SK-N-MC (cell line): ENCODE measurements at places on chromosomes 4 and X.

DNA sequence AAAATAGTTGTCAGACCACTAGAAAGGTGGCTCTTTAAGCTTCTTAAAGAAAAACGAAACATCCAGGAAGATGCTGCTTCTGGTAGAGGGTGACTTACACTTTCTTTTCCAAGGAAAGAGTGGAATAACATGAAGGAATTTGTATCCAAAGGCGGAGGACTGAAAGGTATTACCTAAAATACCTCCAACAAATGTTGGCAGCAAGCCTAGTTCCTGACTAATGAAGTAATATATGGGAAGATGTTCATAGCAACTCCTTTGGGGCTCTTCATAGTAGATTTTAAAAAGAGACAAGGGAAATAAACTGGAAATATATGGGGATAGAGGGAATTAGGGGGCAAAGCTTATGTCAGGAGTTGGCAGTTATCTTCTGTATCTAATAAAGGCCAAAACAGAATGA is 116.2 kb downstream of the AASDH start:
- no peak for DNase-seq

DNA sequence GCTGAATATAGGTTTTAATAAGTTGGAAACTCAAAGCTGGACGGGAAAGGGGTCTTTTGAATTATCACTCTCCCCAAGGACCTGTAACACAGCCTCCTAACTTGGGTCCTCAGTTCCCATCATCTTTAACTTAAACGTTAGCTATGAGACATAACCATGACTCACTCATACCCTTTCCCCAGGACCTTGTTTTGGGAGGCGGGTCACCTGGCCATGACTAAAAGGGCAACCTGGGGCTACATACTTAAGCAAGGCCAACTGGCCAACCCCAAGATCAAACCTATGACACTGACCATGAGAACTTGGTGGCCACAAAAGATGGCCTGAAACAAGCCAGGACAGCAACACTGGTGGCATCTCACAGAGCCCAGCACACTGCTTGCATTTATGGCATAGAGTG is 89.0 kb downstream of the SH3KBP1 start:
- no peak for DNase-seq

DNA sequence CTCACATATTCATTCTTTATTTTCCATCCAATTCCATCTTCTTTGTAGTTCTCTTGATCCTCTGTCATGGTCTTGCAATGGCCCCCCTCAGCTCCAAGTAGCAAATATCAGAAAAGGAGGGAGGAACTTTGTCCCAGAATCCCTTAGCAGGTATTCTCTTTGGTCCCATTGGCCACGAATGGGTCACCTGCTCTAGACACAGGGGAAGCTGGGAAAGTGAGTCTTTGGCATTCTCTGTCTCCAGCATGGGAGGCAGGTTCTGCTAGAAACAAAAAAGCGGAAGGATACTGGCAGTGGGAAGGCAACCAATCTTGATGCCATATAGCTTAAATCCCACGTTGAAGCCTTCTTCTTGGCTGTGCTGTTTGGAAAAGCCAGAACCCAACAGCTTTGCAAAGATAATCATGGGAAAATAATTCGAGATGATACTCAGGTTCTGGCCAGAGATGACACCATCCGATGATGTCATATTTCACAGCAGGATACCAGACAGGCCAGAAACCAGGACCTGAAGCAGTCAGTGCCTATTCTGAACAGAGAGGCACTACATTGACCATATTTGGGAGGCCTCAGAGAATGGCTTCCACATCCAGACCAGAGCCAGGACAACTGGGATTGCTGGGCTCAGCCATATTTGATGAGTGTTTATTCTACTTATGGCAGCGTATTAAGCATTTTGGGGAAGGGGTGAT is 110.4 kb upstream of the ATXN3L start:
- DNase-seq = no peak

DNA sequence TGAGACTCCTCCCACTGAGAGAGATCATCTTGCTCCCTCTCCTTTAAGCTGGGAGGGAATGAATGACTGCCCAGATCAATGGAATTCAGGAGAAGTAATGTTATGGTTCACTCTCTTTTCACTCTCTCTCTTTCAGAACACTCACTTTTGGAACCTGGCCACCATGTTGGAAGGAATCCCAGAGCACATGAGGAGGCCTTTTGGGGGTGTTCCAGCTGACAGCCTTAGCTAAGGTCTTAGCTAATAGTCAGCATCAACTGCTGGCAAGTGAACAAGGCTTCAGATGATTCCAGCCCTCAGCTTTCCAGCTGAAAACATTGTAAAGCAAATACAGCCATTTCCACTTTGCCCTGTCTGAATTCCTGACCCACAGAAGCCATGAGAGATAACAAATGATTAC is 124.0 kb upstream of the CLNK start:
- DNase-seq = no peak

DNA sequence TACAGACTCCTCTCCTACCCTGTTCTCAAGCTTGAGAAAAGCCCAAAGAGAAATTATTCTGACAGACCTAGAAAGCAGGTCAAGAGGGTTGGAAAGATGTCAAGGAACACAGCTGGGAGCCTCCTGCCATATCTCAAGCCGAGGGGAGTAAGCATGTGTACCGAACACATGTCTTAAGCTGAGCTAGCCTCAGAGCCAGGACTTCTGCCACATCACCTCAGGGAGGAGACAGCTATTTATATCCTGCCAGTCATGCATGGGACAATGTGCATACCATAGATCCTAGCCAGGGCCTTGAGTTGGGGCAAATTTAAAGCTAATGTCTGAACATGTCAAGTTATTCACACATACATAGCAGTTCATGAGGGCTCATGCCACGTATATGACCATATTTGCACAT is 11.8 kb downstream of the TMEM31 start:
- no peak for DNase-seq
